ENCODE measurements at places on chromosomes 3 and 15.

DNA sequence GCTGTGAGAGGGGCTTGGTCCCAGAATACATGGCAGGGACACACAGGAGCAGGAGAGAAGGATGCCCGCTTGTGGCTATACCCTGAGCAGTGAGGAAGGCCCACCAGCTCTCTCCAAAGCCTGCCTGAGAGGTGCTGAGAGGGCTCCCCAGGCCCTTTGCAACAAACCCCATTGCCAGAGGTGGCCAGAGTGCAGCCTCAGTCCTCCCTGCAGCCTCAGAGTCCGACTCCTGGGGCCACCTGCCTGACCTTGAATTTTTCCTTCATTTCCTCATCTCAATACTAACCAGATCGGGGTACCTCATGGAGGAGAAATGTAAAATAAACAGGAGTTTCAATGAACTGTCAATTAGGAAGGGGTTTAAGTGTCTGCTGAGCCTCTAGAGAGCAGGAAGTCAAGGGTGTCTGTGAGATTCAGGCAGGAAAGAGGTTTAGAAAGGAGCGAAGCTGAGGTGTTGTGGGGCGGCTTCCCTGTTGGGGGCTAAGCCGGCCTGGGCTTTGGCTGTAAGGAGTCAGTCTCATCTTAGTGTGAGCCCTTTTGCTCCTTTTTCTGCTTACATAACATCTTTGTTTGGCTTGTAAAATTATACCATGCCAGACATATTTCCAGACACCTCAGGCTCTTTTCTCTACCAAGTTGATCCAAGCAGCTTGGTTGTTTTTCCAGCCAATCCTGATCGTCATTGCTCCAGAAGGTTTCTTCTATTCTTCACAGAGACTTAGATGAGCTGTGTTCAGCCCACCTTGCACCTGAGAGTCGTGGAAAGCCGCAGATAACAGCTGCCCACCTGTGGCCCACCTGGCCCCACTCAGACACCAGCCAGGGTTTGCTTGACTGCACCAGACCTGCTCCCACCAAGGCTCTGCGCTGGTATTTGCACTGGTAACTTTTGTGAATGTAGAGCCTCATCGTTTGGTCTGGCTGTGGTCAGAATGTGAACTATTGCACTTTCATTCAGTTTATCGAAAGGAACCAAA is 36.7 kb downstream of the CMTM7 start:
- DNase-seq: no peak

- no peak for DNase-seq
Observed at GRCh38 chr3:149332227-149332765, 1.1 kb downstream of the TM4SF18 start.

GRCh38 chr15:84773716-84774115 is 25.3 kb downstream of the ZNF592 start:
- no peak for DNase-seq

- no peak for DNase-seq
Observed at GRCh38 chr3:122920986-122921385, 106.6 kb downstream of the SEMA5B start.

DNA sequence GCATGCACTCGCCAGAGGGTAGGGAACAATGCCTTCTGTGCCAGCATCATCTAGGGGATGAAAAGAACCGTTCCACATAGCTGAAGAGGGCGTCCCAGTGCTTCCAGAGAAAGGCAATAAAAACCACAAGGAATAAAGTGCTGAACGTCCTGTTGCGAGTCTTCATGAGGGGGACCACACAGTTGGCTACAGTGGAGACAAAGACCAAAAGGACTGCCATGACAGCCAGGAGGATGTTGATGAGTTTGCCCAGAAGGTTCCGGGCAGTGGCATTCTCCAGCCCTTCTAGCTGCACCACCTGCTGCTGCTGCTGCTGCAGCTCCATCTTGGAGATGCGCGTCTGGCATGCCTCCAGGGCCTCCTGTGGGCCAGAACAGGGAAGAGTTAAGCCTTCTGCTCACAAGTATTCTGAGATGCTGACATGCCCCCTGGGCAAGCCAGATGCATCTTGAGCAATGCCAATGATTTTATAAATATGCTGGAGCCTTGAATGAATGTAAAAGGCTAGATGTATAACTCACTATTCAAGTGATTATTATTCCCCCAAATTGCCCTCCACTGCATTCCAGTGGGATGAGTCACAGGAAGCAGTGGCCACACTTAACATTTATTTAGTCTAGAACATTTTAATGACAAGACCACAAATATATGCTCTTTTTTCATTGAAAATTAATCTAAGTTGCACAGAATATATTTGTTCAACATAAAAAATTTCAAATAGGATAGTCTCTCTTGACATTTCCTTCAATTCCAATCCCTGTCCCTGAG is 45.1 kb upstream of the PLXND1 start:
- no peak for DNase-seq

DNA sequence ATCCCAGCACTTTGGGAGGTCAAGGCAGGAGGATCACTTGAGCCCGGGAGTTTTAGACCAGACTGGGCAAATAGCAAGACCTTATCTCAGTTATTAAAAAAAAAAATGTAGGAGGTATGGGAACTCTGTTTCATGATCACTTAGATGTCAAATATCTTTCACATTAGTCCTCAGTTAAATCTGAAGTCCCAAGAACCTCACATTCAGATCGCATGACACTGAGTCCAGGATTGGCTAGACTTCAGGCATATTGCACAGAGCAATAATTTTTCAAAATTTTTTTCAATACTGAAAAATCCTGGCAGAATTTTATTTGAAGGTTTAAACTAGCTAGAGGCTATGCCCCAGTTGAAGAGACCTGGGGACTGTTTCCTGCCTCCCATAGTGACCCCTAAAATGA is 56.3 kb upstream of the ZNF148 start:
- no peak for DNase-seq

DNA sequence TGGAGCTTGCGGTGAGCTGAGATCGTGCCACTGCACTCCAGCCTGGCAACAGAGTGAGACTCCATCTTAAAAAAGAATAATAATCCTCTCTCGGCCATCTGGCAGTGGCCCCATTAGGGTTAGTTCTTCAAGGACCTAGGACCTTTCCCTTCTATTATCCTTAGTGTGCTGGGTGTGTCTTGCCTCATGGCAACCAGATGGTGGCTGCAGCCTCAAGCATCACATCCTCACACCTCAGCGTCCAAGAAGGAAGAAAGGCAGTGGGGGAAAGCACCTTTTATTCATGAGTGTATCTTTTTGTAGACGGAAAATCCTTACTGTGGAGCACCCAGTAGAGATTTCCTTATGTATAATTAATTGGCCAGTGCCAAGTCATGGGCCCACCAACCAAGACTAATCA is 42.7 kb upstream of the TFRC start:
- no peak for DNase-seq

DNA sequence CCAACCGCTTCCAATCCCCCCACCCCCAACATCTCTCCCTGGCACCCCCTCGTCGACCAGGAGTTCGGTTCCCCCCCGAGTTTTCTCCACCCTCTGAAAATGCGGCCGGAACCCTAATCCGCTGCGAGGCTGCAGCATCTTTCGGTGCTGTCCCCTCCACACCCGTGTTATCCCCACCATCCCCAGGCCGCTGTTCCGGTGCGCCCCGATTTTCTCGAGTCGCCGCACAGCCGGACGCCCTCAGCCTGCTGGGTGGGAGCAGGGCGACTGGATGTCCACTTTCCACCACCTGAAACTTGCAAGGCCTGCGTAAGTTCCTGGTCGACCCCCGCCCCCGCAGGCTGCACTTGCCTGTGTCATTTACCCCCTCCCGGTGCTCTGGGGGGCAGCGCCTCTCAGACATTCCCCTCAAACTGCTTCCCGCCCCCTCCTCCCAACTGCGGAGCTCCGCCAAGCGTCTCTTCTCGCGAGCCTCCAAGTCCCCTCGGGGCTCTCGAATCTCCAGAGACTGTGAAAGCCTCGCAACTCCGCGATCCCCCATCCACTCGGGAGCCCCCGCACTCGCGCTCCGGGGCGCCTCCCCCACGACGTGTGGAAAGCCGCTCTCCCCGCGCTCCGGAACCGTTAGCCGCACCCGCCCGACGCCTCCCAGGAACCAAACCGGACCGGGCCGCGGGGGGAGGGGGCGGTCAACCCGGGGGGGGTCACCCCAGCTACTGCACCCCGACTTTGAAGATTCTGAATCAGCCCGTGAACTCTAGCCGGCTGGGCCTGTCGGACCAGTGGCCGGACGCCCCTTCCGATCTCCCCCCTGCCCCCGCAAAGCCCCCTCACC is 566 bp downstream of the ETV5 start:
- no peak for DNase-seq

DNA sequence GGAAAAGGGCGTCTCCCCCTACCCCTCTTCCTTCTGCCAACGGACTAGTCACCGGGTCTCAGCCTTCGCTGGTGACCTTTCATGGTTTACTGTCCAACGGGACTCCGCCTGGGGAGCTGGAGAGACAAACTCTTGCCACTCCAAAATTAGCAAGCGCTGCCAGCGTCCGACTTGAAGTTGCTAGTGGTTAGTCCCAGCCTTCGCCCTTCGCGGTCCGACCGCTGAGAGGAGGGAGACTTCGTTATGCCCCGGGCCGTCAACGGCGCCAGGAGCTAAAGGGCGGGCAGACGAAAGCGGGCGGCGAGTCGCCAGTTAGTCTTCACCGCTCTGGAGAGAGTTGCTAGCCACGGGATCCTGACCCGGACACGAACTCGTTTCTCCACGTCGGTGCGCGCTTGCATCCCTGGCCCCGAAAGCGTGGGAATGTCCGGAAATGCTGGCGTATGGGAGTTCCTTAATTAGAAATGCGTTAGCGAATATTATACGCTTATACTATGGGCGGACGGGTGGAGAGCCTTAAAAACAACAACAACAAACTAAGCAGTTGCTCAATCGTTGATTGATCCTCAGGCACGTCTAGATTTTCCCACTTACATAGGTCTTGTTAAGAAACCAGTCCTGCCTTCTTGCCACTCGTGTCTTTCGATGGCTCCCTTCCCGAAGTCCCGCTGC is 716 bp downstream of the SMC4 start:
- DNase-seq: peak; percentile 42

DNA sequence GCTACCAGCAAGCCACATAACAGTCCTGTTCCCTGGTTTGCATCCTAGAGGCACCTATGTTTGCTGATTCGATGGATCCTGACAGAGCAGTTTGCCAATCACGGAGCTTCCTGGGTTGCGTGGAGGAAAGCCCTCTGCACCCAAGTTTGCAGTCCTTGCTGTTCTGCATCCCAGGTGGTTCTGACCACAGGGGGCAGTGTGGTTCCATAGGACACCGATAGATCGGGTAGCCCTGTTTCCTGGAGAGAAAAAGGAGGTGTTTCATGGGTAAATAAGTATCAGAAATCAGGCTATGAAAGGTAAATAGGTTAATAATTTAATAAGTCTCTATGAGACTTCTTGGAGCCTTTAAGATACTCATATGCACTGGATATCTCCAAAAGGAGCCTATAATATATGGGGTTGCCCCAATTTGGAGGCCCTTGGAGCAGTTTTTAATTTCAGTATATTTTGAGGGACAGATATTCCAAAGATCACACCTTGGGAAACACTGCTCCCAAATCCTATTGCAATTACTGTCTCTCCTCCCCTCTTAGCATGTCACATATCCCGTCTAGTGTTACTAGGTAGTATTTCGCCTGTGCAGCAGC is 194.6 kb upstream of the TPM1 start:
- DNase-seq: peak; percentile 48

- no peak for DNase-seq
Observed at GRCh38 chr15:69017978-69018377, 3.5 kb downstream of the NOX5 start.

- no peak for DNase-seq
Observed at GRCh38 chr3:171456765-171457606, 3.2 kb downstream of the TNIK start.

DNA sequence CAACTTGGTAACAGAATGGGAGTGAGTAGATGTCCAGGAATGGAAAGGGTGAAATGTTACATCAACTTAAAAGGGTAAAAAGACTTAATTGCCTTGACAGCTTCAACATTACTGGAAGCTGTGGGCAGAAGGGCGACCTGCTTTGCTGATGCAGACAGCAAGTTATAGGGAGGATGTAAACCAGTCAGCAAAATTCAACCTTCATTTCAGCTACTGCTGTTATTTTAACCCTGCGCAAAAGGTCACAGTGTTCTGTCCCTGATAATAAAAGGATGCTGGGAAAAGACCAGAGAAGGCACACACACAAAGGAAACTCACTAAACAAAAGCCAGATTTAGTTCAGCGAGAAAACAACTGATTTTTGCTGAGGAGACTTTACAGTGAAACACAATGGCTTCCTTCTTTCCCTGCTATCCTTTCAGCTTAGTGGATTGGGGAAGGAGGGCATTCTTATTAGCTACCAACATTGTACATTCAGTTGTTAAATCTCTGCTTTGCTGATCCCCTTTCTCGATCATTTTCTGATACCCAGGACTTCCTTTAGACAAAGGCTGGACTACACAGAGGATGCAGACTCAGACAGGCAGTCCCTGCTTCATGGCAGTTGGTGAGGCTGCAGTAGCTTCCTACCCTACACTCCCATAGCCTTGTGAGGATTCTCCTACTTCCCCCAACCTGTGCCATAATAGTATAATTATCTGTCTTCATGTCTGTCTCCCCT is 62.0 kb downstream of the P3H2 start:
- no peak for DNase-seq

- peak; percentile 39 for DNase-seq
Observed at GRCh38 chr3:193960487-193961274, 175.3 kb upstream of the HES1 start.

DNA sequence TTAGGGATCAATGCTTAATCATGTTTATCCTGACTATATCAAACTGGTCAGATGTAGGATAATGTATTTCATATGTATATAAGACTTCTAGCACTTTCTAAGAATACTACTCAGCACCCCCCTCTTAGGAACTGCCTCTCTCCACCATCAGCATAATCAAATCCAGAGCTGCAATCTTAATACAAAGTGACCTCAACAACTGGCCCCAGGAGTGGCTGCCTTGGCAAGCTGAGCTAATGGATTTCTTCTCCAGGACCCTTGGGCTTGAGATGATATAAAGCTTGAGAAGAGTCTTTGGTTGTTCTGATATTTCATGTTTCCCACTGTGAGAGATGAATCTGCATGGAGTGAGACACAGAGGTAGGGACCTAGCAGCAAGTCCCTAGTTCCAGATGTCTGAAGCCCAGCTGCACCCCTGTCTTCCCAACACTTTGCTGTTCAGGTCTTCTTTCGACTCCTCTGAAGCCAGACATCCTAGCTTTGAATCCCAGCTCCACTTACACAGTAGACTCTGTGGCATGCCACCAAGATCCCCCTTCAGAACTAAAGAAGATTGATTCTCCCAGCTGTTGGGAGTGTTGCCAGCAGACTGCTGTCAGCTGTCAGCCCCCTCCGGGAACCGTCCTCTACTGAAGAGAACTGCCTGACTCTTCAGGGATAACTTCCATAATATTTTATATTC is 309.3 kb upstream of the UBE2E2 start:
- DNase-seq: no peak

GRCh38 chr3:99774467-99774866 is 43.2 kb upstream of the CMSS1 start:
- no peak for DNase-seq

DNA sequence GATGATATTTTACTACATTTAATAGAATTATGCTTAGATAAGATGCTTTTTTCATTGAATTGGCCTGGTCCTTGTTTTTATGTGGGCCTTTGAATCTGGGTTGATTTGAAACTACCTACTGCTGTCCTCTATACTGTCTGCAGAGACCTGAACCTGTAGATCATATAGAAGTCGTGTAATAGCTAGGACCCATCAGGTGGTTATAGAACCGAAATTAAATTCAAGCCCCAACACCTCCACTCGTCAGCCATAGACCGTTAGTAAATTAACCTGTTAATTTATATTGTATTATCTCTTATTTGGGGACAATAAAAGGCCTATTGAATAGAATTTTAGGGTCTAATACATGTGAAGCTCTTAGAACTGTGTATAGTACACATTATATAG is 108.4 kb downstream of the MBNL1 start:
- no peak for DNase-seq

GRCh38 chr3:66149269-66149668 is 71.5 kb upstream of the SLC25A26 start:
- DNase-seq: no peak

Data from NCI-H2081 (cell line).